ENCODE measurements at places on chromosomes 3 and 15.
A peak's percentile ranks its signal among the peaks of the same experiment; 100 is the strongest.

GRCh38 chr3:137692803-137693431, 71.2 kb upstream of the SOX14 start:
- DNase-seq: no peak

GRCh38 chr15:45378149-45378912, at the start of gene GATM:
Gene GATM, minus strand, starts transcription at chr15:45378544. Its CDS starts 91 bp downstream, at chr15:45378453.
- peak; percentile 77 for DNase-seq

DNA sequence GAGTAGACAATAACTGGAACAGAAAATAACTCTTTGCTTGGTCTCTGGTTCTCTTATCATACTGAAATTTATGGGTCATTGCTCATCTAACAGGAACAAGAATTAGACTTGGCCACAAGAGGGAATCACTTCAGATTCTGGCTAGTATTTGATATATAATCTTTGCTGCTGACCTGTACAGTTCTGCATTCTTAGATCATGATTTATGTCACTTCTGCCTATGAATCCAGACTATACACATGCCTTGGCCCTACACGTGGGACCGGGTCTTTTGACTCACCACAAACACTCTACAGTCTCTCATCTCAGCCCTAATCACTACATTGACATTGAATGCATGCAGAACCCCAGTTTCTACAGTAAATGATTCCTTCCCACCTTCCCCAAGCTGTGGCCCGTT, 162.5 kb upstream of the SOX2 start:
- no peak for DNase-seq

GRCh38 chr15:68817304-68818065, 3.2 kb downstream of the ANP32A start:
- DNase-seq: peak; percentile 67

DNA sequence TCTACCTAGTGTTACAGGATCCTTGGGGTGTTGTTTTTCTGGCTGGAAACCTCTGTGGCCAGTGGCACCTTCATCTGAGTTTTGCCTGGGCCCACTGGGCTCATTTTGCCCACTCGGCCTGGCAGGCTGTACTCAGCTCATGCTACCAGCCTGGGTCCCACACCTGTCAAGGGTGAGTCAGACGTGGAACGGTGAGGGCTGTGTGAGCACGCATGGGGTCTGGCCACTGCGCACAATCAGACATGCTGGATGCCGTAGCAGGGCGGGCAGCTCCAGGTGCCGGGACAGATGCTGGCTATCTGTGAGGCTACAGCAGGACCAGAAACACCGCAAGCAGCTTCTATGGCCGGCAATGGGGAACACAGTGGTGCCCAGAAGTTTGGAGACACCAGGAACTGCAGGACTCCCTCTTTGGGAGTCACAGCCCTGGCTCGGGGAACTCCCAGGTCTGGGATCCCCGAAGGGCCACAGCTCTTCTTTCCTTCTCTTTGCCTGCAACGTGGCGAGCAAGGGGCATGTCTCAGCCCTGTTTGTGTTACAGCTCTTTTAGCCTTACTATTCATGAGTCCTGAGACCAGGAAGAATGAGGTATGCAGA, 35.9 kb upstream of the DNAJC13 start:
- no peak for DNase-seq

DNA sequence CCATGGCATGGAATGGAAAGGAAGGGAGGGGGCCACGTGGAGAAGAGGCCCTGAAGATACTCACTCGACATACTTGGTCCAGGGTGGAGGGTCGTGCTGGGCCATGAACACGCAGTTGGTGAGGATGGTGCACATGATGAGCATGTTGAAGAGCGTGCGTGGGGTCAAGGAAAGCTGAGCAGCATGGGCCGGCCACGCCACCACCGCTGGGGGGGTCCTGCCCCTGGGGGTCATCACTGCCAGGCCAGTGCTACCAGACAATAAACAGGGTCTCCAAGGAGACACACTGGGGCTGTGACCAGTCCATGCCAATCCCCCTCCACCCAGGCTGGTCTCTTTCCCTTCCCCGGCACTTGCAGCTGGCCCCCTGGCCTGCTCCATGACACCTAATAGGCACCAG, 27.2 kb downstream of the SCN5A start:
- DNase-seq: no peak

- DNase-seq: peak; percentile 44
These were observed 200.7 kb downstream of the KCNH8 start for GRCh38 chr3:19348941-19349564.

DNA sequence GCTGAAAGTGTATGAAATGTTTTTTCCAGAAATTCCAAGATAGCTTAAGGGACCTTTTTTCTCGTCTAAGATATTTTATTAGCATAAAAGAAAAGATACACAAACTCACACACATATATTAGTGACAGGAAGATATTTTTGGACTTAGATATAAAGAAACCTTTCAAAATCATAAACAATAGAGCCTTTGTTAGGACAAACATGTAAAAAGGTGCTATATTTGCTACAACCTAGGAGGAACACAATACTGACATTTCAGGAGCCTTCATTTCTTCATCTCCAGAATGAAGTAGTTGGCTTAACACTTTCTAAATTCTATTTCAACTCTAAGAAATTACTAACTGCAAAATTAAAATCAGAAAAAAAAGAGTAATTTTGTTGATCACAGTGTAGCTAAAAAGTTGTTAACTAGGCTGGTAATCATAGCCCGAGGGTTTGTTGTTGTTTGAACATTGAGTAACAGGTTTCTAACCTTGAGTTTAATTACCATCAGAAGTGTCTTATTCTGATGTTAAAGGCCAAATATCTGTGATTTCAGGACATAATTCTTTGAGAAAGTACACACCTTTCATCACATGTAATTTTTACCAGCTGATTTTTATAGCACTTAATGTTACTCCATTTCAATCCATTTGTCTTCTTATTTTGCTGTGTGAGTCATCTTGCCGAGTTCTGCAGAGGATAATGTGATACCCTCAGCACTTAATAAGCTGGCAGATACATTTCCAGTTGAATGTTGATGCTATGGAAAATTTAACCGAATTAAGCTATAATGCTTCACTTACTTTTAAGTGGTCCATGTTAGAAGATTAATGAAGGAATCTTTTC, 97.3 kb downstream of the MBNL1 start:
- no peak for DNase-seq

DNA sequence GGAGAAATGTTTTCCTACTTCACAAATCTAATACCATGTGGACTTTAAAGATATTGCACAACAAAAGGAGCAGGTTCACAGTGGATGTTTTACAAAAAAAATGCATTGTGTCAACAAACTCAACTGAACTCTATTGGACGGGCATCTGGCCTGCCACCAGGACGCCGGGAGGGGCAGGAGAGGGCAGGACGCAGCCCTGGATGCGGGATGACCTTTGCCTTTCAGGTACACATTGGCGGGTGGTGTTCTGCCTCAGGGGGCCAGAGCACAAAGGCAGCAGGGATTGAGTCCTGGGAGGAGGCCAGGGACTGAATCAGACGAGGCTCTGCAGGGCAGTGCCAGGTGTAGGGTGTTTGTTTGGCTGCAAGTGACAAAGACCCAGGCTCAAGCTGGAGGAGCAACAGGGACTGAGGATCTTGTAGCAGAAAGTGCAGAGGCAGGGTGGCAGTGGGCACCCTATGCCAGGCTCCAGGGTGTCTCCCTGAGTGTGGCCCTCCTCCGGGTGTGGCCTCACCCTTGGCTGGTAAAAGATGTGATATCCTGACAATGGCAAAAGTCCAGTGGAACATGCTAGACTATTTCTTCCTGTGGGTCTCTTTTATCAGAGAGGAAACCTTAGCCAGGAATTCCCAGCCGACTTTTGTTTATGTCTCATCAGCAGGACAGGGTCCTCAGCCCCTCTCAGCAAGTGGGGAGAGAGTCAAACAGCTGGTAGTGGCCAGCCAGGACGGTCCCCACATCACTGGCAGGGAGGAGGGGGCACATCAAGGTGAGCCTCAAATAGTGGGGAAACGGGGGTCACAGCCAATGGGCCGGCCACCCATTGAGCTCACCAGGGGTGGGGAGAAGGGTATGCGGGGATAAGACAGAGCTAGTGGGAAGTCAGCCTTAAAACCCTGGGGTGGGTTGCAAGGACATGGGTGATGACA, 29.7 kb upstream of the KLF13 start:
- DNase-seq: no peak

- DNase-seq: peak; percentile 15
These were observed 916 bp downstream of the IDH3A start for GRCh38 chr15:78149805-78150751.

GRCh38 chr3:134665243-134665642, 14.4 kb upstream of the KY start:
- DNase-seq: no peak

DNA sequence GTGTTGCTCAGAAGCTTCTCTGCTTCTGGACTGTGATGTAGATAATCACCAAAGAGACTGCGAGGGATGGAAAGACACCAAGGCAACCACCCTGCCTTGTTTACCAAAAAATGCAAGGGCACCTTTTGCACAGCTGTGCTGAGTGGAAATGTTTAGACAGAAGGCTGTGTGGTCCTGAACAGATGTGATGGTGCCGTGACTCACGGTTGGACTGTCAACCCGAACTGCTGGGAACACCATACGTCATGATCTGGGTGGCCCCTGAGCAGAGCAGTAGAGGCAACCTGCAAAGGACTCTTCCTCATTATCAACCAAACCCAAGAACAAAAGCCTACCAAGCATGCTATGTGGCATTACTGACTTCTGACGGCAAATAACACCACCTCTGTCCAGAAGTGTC, 61.3 kb upstream of the LPP start:
- DNase-seq: no peak

- DNase-seq: no peak
These were observed 112.3 kb upstream of the KLF13 start for GRCh38 chr15:31214158-31214863.

- DNase-seq: no peak
These were observed 31.0 kb downstream of the RNU5B-1 start for GRCh38 chr15:65335278-65336055.

GRCh38 chr15:90701880-90702630, 15.1 kb upstream of the BLM start:
- peak; percentile 29 for DNase-seq

DNA sequence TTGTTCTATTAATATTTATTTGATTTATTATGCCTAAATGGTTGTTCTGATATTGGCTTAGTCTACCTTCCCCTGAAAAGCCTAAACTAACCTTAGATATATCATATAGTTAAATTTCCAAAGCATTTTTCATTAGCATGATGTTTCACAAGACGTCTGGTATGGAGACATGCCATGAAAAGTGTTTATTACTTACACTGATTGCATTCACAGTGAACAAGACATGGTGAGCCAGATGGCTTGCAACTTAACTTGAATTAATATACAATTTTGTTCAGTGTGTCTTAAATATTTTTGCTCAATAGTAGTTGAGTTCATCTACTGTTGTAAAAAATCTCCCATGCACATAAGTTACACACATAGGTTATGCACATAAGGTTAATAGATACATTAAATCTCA, 758.4 kb downstream of the NSUN3 start:
- DNase-seq: no peak

DNA sequence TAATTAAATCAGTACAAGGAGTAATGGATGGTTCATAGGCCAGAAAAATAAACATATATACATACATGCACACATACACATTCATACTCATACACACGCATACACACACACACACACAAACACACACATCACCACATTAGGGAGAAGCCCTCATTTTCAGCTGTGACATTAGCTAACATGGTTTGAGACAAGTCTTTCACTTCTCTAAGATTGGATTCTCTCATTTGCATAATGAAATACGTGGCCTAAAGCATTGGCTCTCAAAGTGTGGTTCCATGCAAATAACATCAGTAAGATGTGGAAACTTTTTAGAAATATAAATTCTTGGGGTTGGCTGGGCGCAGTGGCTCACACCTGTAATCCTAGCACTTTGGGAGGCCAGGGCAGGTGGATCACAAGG, 452.6 kb downstream of the TAFA4 start:
- DNase-seq: no peak

DNA sequence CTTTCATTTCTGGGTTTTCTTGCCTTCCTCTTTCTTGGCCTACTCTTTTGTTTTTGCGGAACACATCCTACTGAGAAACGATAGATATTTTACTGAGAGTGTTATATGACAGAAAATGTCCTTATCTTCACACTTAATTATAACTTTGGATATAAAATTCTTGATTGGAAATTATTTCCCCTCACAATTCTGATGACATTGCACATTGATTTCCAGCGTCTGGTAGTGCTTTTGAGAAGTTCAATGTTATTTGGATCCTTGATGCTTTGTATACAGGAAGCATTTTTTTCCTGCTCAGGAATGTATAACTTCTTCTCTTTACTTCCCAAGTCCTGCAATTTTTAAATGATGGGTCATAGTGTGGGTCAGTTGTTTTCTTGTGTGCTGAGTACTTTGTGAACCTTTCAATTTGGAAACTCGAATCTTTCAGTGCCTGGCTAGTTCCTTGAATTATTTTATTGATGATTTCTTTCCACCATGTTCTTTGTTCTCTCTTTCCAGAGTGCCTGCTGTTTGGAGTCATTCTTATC, 183.9 kb downstream of the PDCD6IP start:
- no peak for DNase-seq

GRCh38 chr15:69402816-69403215, 11.3 kb upstream of the KIF23 start:
- DNase-seq: no peak

DNA sequence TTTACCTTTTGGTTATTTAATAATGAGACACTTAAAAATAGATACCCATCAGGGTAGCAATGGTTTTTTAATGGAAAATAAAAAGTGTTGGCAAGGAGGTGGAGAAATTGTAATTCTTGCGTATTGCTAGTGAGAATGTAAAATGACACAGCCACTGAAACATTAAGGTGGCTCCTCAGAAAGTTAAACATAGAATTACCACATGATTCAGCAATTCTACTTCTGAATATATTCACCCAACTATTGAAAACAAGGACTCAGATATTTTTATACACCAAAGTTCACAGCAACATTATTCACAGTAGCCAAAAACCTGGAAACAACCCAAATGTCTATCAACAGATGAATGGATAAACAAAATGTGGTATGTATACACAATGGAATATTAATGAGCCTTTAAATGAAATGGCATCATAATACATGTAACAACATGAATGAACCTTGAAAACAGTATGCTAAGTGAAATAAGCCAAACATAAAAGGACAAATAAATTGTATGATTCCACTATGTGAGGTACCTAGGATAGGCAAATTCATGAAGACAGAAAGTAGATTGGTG, 163.5 kb downstream of the IMPG2 start:
- DNase-seq: no peak

GRCh38 chr15:41952013-41952563, 20.3 kb downstream of the EHD4 start:
- no peak for DNase-seq

- peak; percentile 12 for DNase-seq
These were observed 38.3 kb downstream of the KBTBD12 start for GRCh38 chr3:127953091-127954035.

DNA sequence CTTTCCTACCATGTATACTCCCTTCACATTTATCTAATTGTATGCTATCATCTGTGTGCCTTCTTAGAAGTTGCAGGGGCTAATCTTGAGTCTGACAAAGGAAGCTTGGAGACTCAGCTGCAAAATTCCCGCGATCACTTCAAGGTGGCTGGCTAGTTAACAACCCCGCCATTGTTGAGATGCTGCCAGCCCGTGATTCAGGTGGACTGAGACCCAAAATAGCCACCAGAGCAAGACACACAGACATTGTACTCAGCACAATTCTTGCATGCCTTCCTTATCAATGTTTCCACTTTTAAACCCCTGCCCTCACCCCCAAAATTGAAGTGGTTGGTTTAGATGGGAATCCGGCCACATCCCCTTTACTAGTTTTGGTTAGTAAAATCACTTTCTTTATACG, 225.8 kb upstream of the ZNF717 start:
- DNase-seq: no peak
